Activated CD4-positive, alpha-beta T cell treated with anti-CD3 and anti-CD28 coated beads for 48 hours (primary cell): ENCODE measurements at places on chromosomes 6 and 20.

- peak; percentile 52 for DNase-seq
Measured at GRCh38 chr6:132763269-132763668, 5.6 kb upstream of the VNN2 start.

- no peak for DNase-seq
Measured at GRCh38 chr6:170108456-170108855, 182.4 kb downstream of the DLL1 start.

DNA sequence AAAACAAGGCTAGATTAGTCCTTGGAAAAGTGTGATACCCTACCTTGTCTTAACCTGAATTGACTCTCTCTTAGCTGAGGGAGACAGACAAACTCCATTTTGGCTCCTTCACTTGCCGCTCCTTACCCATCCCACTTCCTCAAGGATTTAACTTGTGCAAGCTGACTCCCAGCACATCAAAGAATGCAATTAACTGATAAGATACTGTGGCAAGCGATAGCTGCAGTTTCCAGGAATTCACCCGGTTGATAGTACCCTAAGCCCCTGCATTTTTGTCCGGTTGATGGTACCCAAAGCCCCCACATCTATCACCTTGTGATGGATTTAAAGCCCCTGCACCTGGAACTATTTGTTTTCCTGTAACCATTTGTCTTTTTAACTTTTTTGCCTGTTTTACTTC is 1.9 kb upstream of the SERINC3 start:
- DNase-seq = no peak

GRCh38 chr6:24710519-24711303 is 8.2 kb downstream of the C6orf62 start:
- DNase-seq = no peak

DNA sequence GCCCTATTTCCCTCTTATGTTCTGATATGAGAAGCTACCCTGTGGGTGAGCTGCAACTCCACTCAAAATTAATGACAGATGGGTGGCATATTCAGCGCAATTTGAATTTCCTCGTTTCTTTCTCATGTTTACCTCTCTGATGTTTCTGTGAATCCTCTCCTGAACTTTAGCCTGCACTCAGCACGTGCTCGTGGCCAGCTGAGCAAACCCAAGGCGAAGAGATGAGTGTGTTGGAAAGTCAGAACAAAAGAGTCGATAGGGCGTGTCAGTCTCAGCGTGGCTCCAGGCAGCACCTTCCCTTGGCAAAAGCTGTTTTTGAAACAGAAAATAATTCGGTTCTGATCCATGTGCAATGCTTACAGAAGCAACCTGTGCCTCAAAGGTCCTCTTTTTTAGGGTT is 226.1 kb upstream of the GMDS start:
- DNase-seq = no peak
